ENCODE measurements at places on chromosomes 3 and 15.

DNA sequence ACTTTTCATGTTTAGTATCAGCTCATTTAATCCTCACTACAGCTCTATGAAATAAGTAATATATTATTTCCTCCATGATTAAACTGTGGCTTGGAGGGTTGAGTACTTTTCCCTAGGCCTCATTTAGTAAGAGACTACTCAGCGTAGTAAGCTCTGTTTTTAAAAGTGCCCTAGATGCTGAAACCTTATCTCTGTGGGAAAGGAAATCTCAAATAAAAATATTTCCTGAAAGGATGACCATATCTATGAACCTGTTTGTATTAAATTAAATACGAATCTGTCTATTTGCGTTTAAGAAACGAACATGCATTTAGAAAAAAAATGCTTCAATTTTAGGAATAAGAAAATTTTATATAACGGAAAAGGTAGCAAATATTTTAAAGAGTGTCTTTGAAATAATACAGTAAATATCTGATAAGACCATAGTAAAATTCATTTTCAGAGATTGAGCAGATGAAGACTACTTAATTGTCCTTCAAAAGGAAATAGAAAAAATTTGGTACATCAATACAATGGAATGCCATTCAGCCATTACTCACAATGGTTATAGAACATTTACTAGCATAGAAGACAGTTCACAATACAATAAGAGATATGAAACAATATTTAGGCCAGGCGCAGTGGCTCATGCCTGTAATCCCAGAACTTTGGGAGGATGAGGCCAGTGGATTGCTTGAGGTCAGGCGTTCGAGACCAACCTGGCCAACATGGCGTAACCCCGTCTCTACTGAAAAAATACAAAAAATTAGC, 56.2 kb downstream of the ATG7 start:
- DNase-seq, result no peak

DNA sequence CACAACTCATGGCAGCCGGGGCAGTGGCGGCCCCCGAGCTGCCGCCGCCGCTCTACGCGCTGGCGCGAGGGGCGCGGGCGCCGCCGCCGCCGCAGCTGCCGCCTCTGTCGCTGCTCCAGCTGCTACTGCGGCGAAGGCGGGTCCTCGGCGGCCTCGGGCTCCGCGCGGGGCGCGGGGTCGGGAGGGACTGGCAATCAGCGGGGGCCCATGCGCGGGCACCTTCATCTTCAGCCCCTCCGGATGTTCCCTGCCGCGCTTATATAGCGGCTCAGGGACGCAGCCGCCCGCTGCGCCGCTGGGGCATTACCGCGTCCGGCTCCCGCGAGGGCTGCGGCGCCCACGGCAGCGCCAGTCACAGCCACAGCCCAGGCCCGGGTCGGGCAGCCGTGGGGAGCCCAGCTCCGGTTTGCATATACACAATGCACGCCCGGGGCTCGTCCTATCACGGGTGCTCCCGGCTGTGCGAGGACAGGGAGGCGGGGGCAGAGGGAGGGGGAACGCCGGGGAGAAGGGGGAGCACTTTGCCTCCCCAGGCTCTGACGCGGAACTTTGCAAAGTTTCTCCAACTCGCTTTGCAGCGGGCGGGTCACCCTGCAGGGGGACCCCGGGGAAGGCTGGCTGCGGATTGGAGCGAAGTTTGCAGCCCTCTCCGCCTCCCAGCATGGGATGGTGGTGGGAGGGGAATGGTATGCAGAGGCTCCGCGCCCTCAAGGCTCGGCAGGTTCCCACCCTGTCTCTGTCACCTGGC, at the start of gene VGLL3:
Gene VGLL3, minus strand, starts transcription at position 416 of the 748 bp plus-strand sequence. Its CDS starts 406 bp downstream, at position 10.
- DNase-seq, result no peak

- no peak for DNase-seq
Measured at GRCh38 chr3:65619451-65619881, 419.3 kb downstream of the MAGI1 start.

- DNase-seq, result no peak
Measured at GRCh38 chr15:81152799-81153198, 18.7 kb downstream of the CFAP161 start.

GRCh38 chr3:69890691-69891090, 108.8 kb upstream of the SAMMSON start:
- no peak for DNase-seq

DNA sequence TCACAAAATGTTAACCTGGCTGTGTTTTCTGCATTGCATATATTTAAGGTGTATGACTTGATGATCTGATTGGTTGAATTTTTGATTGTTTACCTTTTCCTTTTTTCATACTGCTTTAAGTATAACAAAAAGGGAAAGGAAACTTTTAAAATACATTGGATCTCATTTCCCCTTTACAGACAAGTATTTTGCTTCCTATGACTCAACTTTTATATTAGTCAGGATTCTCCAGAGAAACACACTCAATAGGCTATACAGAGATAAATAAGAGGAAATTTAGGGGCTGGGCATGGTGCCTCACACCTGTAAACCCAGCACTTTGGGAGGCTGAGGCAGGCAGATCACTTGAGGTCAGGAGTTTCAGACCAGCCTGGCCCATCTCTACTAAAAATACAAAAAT, 205.8 kb downstream of the TJP1 start:
- DNase-seq, result no peak

DNA sequence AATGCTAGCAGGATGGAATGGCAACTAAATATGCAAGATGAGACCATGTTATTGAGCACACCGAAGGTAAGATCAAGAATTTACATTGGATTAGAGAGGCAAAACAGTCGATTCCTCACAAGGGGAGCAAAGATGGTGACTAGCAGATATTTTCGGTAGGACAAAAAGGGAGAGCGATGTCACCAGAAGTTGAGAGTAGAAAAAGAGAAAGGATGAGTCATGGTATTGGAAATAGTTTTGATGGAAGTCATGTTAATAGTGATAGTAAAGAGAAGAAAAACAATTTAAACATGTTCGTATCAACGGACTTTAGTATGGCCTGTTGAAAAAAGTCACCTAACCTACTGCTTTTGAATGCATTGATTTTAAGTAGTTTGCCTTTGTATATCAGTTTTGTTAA, 55.0 kb downstream of the UBE2E2 start:
- DNase-seq, result no peak

DNA sequence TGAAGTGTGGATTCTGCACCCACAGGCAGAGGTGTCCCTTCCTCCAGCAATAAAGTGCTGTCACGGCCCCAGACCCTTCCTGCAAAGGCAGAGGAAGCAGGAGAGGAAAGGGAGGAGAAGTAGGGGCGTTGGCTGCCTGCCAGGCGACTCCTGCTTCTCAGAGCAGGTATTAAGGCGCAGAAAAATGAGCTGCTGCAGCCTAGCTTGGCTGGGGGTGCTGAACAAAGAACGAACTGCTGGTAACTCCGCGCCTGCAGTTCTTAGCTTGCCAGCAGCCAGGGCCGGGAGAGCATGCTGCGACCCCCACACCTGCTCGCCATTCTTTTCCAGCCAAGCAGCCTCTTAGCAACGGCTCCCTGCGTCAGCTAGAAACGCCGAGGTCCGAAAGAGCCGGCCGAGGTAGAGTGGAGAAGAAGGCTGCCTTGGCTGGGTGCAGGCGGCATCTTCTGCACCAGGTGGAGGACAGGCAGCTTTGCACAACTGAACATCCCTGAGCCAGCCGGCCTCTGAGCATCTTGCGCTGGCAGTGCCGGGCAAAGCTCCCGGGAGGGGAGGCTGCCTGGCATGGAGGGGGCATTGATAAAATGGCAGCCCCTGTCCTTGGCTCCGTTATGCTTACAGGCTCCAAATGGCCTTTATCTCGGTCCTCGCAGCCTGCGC, 296.0 kb downstream of the MEX3B start:
- no peak for DNase-seq

DNA sequence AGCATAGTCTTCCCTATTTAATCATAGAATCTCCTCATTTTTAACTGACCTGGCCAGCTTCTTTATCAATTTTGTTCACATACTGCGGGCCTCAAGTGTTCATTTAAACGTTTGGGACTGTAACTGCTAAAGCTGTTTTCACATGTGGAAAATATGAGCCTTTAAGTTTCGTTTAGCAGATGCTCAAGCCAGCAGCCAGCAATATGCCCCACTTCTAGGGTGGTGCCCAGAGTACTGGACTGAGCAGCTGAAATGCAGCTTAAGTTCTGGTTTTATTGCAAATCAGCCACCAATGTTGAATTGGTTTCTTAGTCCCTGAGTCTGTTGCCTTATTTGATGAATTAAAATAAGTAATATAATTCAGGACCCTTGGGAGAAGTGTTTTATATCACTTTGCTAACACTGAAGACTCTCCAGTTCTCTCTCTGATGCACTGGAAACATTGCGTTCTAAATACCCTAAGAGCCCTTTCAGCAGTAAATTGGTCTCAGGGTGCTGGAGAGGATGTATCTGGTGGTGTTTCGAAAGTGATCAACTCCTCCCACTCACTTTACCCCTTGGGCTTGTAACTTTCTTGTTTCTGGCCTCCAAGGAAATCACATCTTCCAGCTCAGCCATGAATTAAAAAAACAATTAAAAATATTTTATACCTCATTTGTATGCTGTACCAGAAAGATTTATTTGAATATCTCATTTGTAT, 61.7 kb downstream of the B3GALNT1 start:
- no peak for DNase-seq

DNA sequence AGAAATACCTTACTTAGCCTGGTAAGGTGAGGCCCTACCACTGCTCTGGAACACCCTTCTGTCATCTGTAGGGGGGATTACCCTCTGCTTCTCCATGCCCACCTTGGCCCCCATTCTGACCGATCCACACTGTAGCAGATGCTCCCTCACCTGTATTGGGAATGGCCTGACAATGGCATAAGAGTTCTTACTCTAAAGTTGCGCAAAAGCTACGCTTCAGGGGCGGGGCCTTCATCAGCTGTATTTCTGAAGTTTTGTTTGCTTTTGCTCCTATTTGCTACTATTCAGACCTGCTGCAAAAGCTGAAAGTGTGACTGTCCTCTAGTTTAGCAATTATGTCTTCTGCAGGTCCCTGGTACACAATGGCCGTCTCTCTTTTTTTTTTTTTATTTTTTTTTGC, 252.6 kb downstream of the TLE3 start:
- no peak for DNase-seq

- no peak for DNase-seq
Measured at GRCh38 chr3:11009898-11010297, 17.4 kb downstream of the SLC6A1 start.

GRCh38 chr15:98596885-98597392, 51.4 kb upstream of the IGF1R start:
- DNase-seq, result no peak

GRCh38 chr15:49323207-49323606, 99.8 kb upstream of the FGF7 start:
- DNase-seq, result no peak

DNA sequence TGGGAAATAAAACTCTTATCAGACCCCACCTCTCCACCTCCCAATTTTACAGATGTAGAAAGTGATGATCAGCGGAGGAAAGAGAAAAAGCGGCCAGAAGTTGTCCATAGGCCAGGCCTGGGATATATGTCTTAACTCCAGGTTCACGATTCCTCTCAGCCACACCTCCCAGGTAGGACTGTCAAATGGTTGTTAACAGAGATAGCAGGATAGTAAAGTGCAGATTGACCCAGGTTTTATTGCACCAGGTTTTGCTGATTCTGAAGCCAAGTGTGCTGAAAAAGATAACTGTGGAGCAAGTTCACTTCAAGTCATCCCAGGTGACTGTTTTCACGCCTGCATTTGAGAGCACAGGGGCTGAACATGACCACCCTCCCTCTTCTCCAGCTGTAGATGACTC, 36.1 kb downstream of the LSM3 start:
- no peak for DNase-seq

DNA sequence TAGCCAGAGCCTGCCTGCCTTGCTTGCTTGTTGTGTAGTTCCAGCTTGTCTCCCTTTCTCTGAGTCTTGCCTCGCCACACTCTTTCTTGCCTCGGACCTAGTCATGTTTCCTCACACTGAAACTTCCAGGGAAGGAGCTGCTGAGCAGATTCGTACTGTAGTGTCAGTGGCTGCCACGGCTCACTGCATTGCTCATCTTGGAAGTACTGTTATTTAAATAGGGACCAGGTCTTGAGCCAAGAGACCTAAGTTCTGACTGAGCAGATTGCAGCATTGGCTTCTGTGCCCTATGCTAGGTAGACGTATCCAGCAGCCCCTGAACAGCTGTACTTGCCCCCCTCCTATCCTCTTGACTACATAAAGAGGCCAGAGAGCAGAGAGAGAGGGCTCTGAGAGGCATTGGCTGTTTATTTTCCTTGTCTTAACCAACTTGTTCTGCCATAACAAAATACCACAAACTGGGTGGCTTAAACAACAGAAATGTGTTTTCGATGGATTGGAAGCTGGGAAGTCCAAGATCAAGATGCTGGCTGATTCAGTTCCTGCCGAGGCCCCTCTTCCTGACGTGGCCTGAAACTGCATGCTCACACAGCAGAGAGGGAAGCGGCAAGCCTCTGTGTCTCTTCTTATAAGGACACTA, 5.8 kb upstream of the RARRES1 start:
- DNase-seq, result no peak

DNA sequence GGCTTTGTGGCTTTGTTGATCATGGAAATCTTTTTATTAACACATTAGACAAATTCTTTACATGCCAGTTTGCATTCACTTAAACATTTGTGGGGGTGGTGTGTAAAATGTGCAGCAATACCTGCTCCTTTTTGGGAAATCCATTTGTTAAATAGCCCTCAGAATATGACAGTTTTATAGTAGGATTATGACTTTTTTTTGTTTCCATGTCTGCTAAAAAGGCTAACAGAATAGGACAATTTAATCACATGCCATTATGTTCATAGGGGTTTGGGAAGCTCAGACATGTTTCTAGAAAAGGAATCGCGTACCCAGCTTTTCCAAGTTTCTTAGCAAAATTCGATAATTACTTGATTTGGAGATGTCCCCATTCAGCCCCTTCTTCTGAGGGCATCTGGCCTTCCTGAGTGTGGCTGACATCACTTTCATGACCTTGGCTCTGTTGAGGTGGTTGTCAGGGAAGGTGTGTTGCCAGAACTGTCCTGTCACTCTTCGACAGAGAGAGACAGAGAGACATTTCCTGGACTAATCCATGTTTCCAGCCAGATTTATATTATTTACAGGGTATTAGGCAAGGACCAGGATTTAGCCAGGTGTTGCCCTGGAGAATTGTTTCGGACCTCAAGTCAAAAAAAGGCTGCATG, 126.4 kb downstream of the PTPRG start:
- DNase-seq, result no peak

DNA sequence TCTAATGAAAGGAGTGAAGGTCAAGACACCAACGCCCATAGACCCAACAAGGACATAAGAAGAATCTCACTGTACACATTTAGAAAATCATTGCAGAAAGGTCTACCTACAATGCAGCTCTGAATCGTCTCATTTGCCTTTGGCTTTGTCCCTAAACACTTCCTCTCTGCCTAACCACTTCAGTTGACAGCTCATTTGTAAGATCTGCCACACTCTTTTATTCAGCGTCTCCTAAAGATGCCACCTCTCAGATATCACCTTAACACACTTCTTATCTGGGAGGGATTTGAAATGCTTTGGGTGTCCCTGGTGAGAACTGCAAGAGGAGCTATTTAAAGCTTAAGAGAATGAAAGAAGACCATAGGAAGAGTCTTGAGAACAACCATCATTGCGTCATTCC, 38.7 kb downstream of the RAB27A start:
- no peak for DNase-seq

GRCh38 chr3:89332793-89333192, 225.4 kb downstream of the EPHA3 start:
- no peak for DNase-seq

Measured in effector memory CD4-positive, alpha-beta T cell (primary cell).